IMR-90 (cell line): ENCODE measurements at places on chromosomes 13 and 19.

DNA sequence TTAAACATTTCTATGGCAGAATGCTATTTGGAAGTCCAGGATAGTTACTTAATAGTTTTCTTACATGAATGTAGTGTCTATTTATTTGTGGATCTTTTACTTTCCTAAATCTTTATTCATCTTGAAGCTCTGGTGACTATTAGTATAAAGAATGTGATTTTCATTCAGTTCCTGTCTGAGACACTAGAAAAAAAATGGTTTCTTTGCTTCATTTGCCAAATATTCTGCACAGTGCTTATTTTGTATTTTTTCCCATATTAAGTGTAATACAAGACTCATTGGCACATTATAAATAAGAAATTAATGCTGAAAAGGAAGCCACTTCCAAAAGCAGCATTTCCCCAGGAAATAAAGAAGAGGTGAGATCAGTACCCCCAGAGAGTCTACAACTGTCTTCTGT, 109.8 kb downstream of the POSTN start:
- peak; percentile 62 for DNase-seq

GRCh38 chr13:33034882-33035520, 18.8 kb downstream of the KL start:
- DNase-seq, result no peak

DNA sequence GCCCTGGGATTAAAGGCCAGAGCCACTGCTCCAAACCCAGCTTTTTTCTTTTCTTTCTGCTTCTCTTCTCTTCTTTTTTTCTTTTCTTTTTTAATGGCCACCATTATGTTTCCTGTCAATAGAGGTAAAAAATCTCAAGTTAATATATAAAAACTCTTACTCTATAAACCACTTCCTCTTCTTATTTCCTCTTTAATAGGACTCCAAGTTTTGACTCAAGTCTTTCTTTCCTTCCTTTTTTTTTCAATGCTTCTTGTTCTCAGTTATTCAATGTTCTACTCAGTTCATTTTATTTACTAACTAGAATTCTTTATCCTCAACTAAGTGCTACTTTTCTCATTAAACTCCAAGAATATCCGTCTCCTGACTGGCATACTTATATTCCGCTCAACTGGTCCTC, 27.1 kb upstream of the MYCBP2 start:
- DNase-seq, result no peak

- DNase-seq, result no peak
Measured at GRCh38 chr19:2303211-2303798, 4.6 kb downstream of the LINGO3 start.
